ENCODE measurements at places on chromosomes 11 and 22.
A peak's percentile ranks its signal among the peaks of the same experiment; 100 is the strongest.

DNA sequence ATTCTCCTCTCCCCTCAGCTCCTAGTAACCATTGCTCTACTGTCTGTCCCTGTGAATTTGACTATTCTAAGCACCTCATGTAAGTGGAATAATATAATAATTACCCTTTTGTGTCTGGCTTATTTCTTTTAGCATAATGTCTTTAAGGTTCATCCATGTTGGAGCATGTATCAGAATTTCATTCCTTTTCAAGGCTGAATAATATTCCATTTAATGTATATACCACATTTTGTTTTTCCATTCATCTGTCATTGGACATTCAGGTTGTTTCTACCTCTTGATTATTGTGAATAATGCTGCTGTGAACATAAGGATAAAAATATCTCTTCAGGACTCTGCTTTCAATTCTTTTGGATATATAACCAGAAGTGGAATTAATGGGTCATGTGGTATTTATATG is 28.1 kb downstream of the OR2AT4 start:
- no peaks in the 10 kb centered on the region for H3K36me3 ChIP-seq
- H3K27me3 ChIP-seq: peaks cover 42% of the 10 kb centered on the region

DNA sequence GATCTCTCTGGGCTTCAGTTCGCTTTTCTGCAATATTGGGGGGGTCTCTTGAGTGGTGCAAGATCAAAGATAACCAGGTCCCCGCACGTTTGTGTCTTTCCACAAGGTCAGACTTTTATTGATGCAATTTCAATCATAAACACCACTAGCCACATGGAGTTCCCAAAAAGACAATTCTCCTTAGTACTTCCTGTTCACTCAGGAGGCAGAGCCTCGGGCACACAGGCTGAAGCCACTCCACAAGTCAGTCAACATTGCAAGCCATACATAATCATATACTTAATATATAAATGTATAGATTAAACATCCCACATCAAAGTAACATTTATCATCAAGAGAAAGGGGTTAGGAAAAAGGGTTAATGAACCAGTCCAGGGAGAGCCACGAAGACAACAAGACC is 12.0 kb downstream of the ST14 start:
- H3K27ac ChIP-seq: no peak overlapping the region
- peaks cover 2% of the 10 kb centered on the region for H3K4me1 ChIP-seq
- no peaks in the 10 kb centered on the region for H3K36me3 ChIP-seq
- DNase-seq: no peak
- peaks cover 17% of the 10 kb centered on the region for H3K27me3 ChIP-seq
- H3K4me3 ChIP-seq: no peak overlapping the region

DNA sequence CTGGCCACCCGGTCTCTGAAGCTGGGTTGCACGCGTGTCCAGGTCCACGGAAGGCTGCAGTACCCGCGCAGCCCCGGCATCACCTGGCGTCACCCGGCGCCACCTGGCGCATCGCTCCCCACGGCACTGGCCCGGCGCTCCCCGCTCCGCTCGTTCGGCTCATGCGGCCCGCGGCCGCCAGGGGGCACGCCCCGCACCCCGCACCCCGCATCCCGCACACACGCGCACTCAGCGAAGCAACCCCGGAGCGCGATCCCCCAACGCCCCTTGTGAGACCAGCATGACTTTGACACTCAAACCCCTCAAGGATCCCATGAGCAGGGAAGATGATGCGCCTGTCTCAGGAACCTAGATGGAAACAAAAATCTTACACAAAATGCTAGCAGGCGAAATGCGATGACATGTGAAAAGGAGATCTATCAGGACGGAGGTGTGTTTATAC is 11.9 kb downstream of the B3GNT6 start:
- no peak overlapping the region for H3K27ac ChIP-seq
- H3K27me3 ChIP-seq: peaks cover 17% of the 10 kb centered on the region
- peak; percentile 83 for DNase-seq

GRCh38 chr11:130638033-130638432 is 189.6 kb downstream of the ADAMTS15 start:
- no peaks in the 10 kb centered on the region for H3K4me1 ChIP-seq
- no peaks in the 10 kb centered on the region for H3K36me3 ChIP-seq
- H3K4me3 ChIP-seq: no peak overlapping the region
- H3K27me3 ChIP-seq: peaks cover 2% of the 10 kb centered on the region
- DNase-seq: no peak

Data from activated naive CD8-positive, alpha-beta T cell treated with anti-CD3 and anti-CD28 coated beads, Interleukin-2, amount 10 ng/mL, durations not matched to agents 7 days and 5 days (primary cell).